ENCODE measurements at places on chromosomes 3 and 15. TPM values are rescaled to one million over a fixed set of nuclear protein-coding genes. Genes with fewer than 3 reads are reported as not detected.

Gene SLC7A14
- total RNA-seq, result not detected

DNA sequence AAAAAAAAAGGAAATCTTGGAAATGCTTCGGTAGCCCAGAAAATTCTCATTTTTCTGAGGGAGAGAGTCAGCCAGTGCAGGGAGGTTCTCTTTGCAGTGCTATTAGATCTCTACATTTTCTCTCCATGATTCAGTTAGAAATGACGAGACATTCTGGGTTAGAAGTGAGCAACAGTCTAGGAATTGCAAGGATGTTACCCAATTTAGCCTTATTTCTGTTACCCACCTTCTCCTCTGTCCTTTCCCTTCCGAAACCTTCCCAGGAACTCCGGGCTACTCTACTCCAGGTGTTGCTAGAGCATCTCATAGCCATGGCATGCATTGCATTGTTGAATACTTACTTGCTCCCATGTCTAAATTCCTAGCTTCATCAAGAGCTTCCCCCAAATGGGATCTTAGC lies 106.8 kb downstream of the EDEM1 start:
- DNase-seq, result no peak

Gene MEX3B
- 2.2 TPM for total RNA-seq

Gene ARIH1
- total RNA-seq, result 142 TPM

- no peak for DNase-seq
These were observed 4.6 kb downstream of the SHOX2 start for GRCh38 chr3:158101335-158102241.

GRCh38 chr15:40266828-40267304 lies 16.0 kb downstream of the ANKRD63 start:
- no peak for DNase-seq

Gene PLA1A
- total RNA-seq, result 8.7 TPM

DNA sequence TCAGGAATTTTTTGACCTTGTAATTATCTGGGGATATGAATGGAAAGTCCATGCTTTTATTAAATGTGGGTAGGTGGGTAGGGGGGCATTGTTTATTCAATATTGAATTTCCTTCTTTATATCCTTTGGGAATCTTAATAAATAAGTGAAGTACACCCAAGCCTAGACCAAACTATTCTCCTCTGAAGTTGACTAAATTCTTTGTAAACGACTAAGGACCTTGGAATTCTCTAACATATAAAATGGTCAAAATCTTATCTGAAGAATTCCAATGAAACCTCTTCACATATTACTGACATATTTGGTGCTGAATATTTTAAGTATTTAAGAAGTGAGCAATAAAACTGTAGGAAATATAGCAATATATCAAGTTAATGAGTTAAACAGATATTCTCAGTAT lies 1432.1 kb upstream of the GBE1 start:
- no peak for DNase-seq

Gene RLBP1
- not detected for total RNA-seq

- no peak for DNase-seq
These were observed 168.4 kb upstream of the BCL6 start for GRCh38 chr3:187913617-187914033.

GRCh38 chr15:84944311-84944710 lies 37.3 kb upstream of the PDE8A start:
- DNase-seq, result no peak

DNA sequence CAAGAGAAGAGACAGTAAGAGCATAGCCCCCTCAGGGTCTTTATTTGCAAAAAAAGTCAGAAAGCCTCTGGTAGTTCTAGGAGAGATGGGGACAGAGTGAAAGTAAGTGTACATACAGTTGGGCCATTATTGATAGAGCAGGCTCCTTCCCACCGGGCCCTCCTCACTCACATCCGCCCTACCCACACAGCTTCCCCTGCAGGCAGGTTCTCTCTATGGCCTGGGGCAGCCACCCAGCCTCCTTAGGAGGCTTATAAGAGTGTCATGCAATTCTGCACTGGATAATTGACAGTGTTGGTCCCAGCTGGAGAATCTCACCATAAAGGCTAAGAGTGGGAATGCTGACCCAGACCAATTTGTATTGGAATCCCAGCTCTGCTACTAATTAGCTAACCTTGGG lies 49.5 kb downstream of the SLC30A4 start:
- no peak for DNase-seq

Gene ZNF662
- total RNA-seq, result 6.3 TPM

Data from left cardiac atrium (tissue), 4 donors.